ENCODE measurements at places on chromosomes 2 and 18. TPM values are rescaled to one million over a fixed set of nuclear protein-coding genes. Genes with fewer than 3 reads are reported as not detected.

- DNase-seq: peak; percentile 27
These were observed 703 bp downstream of the UGGT1 start for GRCh38 chr2:128091726-128092080.

DNA sequence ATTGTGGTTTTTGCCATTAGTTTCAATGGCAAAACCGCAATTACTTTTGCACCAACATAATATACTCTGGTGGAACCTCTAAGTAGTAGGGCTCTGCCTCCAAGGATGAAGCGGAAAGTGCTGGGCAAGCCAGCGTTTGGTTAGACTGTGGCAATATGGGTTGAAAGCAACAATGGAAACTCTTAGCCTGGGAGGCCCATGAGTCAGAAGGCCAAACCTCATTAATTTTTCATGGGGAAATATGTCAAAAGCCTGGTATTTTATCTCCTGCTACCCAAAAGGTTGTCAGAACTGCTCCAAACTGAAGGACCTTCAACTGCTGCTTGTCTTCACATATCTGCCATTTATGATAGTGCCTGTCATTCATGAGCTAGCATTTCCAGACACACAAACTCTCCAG is 179.1 kb upstream of the CYP26B1 start:
- DNase-seq: no peak

- no peak for DNase-seq
These were observed 46.2 kb downstream of the GREB1 start for GRCh38 chr2:11579867-11580659.

Gene ARHGAP15
- 10.5 TPM for polyA plus RNA-seq

Gene IL1RL2
- polyA plus RNA-seq: 0.15 TPM

All from muscle of leg (tissue), 16 donors.